ENCODE measurements at places on chromosomes 6 and 20.

DNA sequence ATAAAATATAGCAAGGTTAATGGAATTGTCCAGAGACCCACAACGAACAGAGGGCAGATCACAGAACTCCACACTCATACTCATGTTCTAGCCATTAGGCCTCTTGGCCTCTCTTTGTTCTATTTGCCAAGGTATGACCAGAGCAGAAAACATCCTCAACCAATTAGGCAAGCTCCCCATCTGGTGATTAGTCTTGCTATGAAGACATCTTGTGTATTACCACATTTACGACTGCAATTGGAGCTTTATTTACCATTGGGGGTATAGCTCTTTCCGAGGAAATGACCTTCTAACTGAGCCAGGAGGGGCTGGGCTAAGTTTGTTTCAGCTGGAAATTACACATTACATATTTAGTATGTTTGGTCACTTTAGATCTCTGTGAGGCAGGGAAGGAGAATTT lies 593.9 kb downstream of the CD109 start:
- no peak for DNase-seq

DNA sequence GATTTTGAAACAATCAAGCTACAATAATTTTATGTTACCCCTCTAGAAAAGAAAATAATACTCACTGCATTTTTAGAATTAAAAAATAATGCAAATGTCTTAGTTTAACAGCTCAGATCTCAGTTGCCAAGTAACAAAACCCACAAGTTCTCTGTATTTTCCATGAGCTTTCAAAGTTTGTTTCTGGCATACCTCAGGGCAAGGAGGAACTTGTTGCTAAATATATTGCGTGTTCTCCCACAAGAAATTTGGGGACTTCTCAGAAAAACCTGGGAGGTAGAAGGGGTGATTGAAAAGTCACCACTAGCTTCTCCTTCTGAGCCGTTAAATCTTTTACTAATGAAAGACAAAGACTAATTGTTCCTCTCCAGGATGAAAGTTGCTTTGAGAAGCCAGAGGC lies 236.8 kb upstream of the MARCKS start:
- DNase-seq = no peak

- DNase-seq = peak; percentile 95
Measured at GRCh38 chr20:50312682-50313521, 122.3 kb downstream of the CEBPB start.

DNA sequence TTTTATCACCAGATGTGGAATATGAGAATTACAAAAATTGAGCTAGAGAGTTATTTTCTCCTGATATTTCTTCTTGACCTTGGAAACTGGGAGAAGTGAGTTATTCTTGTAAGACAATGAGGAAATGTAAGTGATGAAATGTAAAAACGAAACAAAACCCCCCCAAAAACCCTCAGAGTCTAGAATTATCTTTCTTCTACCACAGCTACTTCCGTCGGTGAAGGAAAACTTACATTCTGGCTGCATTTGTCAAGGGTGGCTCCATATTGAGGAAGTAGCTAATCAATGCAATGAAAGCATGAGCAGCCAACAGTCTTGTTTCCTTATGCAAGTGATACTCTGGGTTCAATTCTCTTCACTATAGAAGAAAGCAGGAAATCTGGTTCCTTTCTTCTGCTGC lies 661.7 kb upstream of the CITED2 start:
- DNase-seq = no peak

DNA sequence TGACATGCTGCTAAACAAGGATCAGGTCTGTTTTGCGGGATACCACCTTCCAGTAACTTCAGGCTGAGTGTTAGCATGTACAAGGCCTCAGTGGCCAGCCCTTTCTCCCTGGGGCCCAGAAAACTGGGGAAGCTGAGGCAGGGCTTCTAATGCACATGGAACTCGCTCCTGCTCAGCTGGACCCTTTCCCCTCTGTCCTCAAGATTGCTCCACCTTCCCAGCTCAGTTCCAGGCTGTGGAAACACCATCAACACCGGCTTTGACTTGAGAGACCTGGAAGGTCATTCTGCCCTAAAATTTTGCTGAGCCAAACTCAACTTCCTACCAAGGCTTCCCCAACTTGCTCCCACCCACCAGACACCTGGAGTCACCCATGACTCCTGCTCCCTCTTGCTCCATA lies 4.2 kb upstream of the BLCAP start:
- DNase-seq = no peak

DNA sequence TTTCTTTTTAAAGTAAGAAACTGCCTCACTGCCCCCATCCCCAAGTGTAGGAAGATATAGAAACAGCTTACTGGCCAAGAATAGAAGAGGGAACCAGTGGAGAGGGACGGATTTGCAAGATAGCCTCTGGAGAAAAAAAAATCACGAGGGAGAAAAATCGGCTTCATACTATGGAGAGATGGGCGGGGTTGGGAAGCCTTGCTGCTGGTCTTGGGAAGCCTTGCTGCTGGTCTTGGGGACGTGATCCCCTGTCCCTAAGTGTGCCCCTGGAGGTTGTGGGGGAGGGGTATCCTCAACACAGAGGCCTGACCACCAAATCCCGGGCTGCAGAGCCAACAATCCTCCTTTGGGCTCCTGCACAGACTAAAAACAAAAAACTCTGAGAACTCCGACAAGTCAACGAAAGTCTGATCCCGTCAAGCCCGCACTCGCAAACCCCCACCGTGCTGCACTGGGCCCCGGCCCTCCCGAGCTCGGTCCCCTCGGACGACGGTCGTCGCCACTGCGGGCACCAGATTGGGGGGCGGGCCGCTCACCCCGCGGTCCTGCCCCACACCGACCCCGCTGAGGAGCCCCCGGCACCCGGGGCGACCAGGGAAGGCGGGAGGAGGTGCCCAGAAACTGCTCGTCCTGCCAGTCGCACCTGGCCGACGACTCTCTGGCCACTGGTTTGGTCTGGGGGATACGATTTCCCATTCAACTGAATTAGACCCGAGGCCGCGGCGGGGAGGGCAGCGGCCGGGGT lies 750 bp downstream of the MAP7 start:
- no peak for DNase-seq

DNA sequence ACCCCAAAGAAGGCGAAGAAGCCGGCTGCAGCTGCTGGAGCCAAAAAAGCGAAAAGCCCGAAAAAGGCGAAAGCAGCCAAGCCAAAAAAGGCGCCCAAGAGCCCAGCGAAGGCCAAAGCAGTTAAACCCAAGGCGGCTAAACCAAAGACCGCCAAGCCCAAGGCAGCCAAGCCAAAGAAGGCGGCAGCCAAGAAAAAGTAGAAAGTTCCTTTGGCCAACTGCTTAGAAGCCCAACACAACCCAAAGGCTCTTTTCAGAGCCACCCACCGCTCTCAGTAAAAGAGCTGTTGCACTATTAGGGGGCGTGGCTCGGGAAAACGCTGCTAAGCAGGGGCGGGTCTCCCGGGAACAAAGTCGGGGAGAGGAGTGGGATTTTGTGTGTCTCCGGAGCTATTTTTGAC lies 69.6 kb downstream of the HFE start:
- peak; percentile 86 for DNase-seq

GRCh38 chr6:1381481-1382330 lies 7.7 kb upstream of the FOXF2 start:
- peak; percentile 84 for DNase-seq

DNA sequence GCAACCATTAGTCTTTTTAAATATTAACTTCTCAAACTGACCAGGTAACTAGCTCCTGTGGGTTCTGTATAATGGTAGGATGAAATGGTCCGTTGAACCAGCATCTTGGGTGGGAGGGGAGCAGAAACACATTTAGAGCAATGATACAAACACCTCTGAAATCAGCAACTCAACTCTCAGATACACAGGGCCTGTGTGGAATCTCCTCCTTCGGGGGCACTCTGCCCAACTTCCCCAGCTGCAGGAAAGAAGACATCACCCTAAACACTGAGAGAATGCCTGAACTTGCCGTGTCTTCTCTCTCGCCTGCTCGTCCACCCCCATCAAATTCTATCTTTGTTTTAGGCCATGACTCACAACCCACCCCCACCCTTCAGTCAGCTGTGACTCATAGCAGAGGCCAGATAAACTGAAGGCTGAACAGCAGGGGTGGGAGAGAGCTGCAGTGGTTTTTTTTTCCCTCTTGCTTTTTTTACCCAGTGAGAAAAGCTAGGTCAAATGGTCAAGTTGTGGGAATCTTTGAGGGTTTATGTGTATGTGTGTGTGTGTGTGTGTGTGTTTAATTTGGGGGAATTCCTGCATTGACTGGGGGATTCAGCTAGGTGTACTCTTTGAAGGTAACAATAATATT lies 593.4 kb upstream of the JAG1 start:
- peak; percentile 51 for DNase-seq

- DNase-seq = no peak
Measured at GRCh38 chr6:17007749-17008148, 94.1 kb upstream of the STMND1 start.

DNA sequence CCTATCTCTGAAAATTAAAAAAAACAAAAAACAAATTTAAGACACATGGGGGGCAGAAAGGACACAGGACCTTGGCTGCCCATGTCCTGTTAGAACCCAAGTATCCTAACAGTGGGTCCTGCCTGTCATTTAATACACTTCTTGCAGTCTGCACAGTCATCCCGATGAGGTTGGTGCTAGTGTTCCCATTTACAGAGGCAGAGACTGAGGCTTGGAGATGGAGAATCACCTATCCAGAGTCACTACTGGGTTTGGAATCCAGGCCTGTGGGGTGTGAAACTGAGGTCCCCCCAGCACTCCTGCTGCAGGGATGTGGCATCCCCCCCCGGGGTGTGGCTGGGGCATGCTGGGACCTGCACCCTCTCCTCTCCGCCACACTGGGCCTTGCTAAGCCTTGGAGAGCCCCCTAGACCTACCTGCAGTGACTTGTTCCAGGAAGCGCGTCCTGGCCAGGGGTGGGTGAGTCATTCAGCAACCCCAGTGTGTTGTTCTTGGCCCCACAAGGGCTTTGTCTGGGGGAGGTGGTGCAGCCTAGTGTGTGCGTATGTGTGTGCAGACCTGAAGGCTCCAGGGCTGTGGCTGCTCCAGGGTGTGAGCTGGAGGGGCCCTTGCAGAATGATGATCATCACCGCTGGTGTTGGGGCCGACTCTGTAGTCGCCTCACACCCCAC lies 49.7 kb downstream of the BCAS4 start:
- peak; percentile 87 for DNase-seq

GRCh38 chr6:4294636-4295035 lies 159.3 kb upstream of the ECI2 start:
- no peak for DNase-seq

GRCh38 chr6:150636808-150637207 lies 37.1 kb downstream of the PLEKHG1 start:
- no peak for DNase-seq

- peak; percentile 71 for DNase-seq
Measured at GRCh38 chr6:158021376-158021775, 39.7 kb downstream of the SYNJ2 start.

- no peak for DNase-seq
Measured at GRCh38 chr20:8807480-8808201, 261.2 kb upstream of the PLCB4 start.

Measured in aorta (tissue), 5 donors.